Omental fat pad (tissue), 4 donors: ENCODE measurements at places on chromosomes 16 and 17.

- no peak for DNase-seq
Observed at GRCh38 chr16:89442990-89443726, 47.2 kb downstream of the ANKRD11 start.

- DNase-seq = no peak
Observed at GRCh38 chr17:28547096-28547622, 5.3 kb downstream of the UNC119 start.

GRCh38 chr16:85062323-85062722, 34.7 kb downstream of the KIAA0513 start:
- no peak for DNase-seq

- DNase-seq = no peak
Observed at GRCh38 chr16:83626676-83627075, 181.1 kb upstream of the HSBP1 start.

DNA sequence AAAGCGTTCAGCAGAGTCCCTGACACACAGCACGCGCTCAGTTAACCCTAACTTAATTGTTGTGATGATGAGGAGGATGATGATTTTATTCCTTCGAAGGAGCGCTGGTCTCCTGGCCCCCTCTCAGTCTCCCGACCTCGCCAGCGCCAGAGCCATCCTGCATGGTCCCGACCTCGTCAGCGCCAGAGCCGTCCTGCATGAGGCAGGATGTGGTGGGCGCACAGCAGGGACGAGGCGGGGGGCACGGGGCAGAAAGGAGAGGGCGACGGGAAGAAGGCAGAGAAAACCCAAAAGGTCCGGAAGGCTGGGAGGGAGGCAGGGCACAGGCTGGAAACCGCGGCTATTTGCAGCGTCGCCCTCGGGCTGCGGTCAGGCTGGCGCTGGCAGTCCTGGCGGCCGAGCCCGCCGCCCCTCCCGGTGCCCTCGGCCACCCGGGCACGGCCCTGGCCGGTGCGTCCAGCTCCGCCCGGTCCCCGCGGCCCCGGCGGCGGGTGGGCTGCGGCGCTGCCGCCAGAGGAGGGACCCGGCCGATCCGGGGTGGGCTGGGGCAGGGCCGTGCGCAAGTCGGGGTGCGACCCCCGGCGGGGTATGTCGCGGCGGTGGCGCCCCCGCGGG, 3.0 kb upstream of the TAC4 start:
- no peak for DNase-seq

GRCh38 chr17:15462976-15463772, 4.2 kb downstream of the CDRT4 start:
- no peak for DNase-seq

GRCh38 chr17:38603786-38604478, 1.8 kb downstream of the SRCIN1 start:
- no peak for DNase-seq

DNA sequence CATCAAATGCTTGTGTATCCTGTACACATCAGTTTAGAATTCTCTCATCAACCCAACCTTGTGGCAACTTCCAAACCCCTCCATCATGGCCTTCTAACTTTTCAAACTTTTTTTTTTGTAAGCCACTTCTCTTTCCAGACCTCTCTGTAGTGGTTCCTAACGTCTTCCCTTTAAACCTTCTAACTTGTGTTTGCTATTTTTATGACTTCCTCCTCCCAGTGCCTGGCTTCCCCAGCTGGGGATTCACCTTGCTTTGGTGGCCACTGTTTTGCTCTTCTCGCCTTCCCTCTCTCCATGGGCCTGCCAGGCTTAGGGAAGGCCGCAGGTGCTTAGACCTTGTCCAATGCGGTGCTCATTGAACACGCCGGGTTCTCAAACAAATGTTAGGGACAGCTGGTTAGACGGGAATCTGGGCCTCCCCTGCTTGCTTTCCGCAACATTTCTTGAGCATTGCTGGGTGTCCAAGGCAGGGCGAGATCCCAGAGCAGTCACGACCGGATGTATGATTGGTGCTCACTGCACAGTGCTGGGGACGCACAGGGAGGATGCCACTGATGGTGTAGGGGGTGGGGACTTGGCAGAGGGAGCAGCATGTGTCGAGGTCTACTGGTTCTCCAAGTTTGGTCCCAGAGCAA, 1.1 kb upstream of the XYLT2 start:
- DNase-seq = no peak

GRCh38 chr17:77613218-77613617, 345.3 kb upstream of the TNRC6C start:
- no peak for DNase-seq

DNA sequence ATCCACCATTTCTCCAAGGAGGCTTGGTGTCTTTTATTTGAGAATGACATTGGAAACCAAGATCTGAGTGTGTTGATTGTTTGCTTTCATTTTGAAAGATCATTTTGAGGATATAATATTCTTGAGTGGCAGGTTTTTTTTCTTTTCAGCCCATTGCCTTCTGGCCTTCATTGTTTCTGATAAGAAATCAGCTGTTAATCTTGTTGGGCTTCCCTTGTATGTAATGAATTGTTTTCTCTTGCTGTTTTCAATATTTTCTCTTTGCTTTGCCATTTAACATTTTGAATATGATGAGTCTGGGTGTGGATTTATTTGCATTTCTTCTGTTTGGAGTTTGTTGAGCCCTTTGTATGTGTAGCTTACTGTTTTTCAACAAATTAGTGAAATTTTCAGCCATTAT, 22.0 kb downstream of the PRSS54 start:
- no peak for DNase-seq

DNA sequence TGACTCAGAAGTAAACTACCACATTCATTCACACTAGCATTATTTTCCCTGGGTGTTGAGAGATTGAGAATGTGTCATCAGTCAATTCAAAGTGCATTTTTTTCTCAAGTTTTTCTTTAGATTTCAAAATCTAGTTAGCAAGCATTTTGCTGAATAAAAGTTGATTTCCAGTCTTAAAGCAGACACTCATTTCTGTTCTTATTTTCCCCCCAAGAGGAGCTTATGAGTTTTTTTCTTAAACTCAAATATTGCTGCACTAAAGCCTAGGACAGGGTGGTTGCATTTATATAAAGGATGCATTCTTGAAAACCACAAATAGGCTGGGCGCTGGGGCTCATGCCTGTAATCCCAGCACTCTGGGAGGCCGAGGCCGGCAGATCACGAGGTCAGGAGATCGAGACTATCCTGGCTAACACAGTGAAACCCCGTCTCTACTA, 15.3 kb downstream of the CDH3 start:
- DNase-seq = no peak

DNA sequence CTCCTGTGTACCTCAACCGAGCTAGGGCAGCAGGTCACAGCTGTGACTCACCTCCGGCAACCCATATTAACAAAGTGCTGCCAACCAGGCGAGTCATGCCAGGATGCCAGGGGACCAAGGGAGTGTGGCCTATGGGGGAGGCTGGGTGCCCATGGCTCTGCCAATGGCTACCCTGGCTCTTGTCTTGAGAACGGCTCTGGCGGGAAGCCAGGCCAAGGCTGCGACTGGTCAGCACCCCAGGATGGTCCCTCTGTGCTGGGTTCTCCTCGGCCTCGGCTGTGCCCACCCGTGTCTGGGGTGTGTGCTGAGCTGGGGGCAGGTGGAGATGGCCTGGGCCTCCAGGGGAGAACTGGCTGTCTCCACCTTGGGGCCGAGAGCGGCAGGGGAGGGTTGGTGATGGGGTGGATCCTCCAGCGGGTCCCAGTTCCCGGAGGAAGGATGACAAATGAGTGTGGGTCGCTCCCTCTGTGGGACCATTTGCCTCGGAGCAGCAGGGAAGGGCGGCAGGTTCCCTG, 75.8 kb downstream of the MRC2 start:
- no peak for DNase-seq

DNA sequence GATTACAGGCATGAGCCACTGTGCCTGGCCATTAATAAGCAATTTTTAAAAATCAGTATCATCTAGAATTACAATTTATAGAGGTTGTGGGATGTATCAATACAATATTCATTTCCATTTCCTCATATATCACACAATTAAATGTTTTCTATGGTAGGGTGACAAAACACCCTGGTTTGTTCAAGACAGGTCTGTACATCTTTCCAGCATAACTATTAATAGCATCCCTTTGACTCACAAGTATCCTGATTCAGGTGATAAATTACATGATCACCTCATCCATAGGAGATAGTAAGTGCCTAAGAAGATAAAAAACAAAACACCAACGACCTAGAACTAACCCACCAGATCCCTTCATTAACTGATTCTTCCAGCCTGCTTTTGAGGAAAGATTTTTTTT, 13.1 kb downstream of the COIL start:
- DNase-seq = no peak

DNA sequence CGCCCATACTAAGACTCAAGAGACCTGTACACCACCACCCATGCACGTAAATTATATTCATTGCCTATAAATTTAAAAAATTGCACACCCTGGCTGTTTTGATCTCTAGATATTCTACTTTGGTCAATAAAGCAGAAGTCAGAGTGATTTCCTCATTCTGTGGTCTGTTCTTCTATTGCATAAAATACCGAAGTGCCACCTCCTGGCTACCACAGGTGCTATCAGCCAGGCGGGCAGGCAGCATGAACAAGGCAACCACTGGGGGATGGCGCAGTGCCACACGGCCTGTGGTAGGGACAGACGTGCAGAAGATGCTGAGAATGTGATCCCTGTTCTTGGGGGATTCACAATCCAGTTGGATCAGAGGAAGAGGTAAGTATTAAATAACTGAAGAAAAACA, 122.3 kb downstream of the CDK5R1 start:
- DNase-seq = no peak

- DNase-seq = no peak
Observed at GRCh38 chr17:69608808-69609472, 194.4 kb downstream of the MAP2K6 start.

GRCh38 chr17:4548061-4548461, 7.1 kb downstream of the MYBBP1A start:
- DNase-seq = no peak

GRCh38 chr17:81294512-81295030, 536 bp downstream of the SLC38A10 start:
- DNase-seq = no peak

DNA sequence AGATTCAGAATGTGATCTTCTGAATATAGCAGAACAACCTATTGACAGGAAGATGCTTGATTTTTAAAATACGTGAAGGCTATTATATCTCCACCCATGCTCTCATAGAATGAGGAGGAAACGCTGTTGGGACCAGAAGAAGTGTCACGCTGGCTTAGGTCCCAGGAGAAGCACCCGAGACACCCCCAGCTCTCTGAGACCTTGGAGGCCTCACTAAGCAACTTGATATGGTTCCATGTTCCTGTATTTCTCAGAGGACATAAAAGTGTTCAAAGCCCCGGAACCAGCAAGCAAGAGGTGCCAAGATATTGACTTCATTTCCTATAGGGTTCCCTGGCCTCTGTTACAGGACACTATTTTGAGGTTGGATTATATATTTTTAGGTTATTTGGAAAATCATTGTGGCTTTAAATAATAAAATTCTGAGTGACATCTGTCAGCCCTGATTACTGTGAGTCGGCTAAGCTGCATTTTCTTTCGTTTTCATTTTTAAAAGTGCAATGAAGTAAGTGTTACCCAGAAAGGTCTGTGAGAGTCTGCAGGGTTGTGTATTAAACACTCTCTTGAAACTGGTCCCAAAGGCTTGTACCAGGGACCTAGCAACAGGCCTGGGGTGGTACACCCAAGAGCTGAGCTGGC, 400.0 kb downstream of the SOX9 start:
- DNase-seq = no peak

DNA sequence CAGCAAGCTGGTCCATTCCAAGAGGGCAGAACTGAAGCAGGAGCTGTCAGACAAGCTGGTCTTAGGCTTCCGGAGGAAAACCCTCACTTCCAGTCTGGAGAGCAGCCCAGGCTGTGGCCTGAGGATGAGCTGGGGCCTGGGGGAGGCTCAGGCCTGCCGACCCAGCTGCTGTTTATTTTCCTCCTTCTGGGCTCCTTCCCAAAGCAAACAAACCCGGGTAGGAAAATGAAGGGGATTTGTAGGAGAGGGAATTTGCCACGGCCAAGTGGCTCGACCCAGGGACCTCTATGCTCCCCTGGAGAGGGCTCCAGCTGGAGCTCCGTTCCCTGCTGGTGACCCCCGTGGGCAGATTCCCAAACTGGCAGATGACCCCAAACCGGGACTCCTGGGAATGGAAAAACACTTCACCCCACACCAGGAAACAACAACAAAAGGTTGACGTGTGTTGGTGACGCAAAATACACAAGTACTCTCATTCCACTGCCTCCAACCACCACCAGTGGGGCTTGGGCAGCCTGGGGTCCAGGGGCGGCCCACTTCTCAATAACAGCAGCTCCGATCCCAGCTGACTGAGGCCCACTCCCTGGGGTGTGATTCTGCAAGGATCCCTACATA, 8.8 kb downstream of the JUP start:
- DNase-seq = no peak

DNA sequence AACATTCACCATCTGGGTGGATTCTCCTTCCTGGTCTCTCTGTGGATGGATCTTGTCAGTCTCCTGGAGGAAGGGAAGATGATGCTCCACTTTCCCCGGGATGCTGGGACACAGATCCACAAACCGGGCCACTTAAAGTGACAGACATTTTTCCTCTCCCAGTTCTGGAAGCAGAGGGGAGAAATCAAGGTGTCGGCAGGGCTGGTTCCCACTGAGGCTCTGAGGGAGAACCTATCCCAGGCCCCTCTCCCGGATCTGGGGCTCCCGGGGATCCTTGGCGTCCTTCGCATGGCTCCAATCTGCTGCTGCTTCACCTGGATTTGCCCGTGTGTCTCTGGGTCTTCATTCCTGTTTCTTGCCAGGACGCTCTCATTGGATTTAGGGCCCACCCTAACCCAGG, 263.1 kb upstream of the TNRC6C start:
- DNase-seq = no peak

- no peak for DNase-seq
Observed at GRCh38 chr17:33732116-33732515, 439.0 kb upstream of the ASIC2 start.

- DNase-seq = no peak
Observed at GRCh38 chr16:17638134-17638533, 167.4 kb upstream of the XYLT1 start.

DNA sequence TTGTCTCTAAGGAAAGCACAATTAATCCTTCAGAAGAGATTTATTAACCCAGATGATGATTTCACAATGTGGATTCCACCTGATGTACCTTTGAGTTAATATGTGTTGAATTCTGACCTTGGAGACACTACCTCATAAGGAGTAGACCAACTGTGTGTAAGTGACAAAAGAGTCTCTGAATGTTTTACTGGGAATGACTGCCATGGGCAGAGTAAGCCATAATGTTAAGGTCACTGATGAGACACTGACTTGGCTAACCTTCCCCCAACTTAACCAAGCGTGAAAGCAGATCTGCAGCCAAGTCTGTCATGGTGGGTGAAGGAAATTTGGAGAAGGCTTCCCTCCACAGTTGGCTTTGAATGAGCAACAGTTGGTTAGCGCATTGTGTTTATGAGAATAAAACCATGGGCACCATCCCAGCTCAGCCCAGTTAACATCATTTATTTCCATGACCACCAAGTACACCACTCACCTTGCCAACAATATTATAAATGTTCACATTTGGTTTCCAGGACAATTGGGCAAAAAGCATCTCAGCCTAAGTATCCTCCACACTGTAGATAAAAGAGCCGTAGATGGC, 618.5 kb downstream of the KCNJ2 start:
- no peak for DNase-seq

GRCh38 chr17:2357931-2358434, 20.7 kb downstream of the SGSM2 start:
- DNase-seq = no peak
